Stimulated activated CD8-positive, alpha-beta memory T cell treated with anti-CD3 and anti-CD28 coated beads, Interleukin-15, amount 100 ng/mL, for 4 hours (primary cell): ENCODE measurements at places on chromosomes 2 and 18.

DNA sequence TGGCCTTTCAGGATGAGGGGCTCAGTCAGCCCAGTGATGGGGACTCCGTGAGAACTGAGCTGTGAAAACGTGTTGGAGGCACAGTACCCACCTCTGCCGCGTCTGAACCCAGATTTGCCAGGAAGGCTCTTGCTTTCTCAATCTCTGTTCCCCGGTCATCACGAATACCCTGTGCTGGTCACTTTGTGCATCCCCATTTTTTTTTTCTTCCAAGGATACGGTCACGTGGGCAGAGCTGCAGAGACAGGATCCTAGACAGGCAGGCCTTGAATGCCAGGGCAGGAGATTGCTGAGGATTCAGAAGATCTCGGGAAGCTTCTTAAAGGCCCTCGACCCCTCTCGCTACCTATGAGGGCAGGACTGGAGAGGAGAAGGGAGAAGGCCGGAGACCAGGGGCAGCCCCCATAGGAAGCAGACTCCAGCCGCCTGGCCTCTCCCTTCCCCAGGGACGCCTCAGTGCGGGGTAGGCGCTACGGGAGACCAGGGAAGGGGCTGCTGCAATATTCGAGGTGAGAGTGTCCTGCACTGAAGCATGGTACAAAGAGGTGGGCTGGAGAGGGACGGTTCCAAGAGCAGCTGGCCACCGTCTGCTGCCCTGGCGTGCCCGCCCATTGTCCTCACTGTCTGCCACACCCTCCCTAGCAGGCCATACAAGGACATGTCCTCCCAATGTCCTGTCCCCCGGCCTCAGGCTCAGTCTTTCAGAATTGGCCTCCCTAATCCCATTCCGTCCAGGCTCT, 29.0 kb upstream of the TAF1B start:
- no peak for DNase-seq

DNA sequence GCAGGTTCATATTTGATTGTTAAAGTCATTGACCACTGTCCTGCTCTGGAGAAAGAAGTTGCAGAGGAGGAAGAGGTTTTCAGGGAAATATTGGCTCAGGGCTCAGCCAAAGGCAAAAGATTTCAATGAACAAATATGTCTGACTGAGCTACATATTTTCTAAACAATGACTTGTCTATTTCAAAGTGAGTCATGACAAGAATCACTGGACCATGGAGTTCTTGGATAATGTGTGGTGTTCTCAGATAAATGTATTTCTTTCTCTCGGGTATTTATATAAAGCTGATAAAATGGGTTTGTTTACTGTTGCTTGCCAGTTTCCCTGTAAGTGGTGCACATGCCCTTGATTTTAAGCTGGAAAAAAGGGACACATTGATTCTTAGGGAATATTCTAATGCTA, 34.3 kb upstream of the RMP24 start:
- DNase-seq: no peak

DNA sequence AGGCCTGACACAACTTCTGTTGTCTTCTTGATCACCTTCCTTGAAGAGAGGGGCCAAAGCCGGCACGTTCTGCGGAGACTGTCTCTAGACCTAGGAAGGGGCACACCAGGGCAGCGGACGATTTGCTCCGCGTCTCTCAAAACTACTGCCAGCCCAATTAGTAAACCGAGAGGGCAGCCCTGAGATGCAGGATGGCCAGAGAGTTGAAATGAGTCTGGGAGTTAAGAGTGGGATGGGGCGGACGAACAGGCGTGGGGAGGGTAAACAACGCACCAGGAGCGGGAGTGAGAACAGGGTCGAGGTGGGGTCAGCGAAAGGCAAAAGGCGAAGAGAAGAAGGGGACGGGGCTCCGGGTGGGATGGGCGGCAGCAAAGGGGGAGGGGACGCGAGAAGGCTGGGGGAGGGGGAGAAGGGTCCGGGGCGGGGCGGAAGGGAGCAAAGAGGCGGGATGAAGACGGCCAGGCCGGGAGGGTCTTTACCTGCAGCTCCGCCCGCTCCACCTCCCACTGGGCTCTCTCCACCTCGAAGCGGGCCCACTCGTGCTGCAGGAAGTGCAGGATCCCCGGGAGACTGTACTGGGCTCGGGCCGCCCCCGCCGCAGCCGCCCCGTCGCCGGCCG, 476 bp downstream of the STRN start:
- peak; percentile 1 for DNase-seq

DNA sequence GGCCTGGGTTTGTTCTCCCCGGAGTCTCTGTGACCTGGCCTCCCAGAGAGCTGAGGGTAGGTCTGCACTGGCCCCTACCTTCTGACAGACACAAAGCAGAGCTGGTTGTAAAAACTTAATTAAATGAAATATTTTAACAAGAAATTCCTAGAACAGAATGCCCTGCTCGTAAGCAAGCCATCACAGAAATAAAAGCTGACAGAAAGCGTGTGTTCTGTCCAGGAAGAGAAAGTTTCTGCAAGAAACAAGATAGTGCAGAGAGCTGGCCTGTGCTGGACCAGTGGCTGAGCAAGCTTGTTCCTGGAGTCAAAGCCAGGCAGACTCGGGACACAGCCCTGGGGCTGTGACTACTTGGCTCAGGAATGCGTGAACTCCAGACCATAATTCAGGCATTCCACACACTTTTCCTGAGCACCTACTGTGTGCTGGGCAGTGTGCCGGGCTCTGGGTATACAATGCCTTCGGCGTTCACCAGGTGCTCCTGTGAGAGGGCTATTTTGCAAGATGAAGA, 51.6 kb downstream of the APOB start:
- DNase-seq: no peak

DNA sequence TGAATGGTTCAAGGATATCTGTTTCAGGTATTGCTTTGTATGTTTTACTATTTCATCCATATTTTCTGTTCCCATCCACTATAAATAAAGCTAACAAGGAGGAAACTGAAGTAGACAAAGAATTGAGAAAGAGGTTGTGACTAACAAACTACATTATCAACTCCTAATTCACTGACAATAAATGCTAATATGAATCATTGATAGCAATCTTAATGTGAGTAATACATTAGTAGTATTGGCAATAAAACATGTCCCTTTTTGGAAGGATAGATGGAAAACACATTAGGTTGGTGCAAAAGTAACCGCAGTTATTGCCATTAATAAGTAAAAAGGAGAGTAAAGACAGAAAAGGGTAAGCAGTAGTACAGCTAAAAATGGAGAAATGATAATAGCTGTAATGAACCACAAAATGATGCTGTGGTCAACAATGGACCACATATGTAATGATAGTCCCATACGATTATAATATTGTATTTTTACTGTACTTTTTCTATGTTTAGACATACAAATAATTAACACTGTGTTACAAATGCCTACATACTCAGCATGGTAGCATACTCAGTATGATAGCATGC, 104.7 kb downstream of the THADA start:
- DNase-seq: no peak

DNA sequence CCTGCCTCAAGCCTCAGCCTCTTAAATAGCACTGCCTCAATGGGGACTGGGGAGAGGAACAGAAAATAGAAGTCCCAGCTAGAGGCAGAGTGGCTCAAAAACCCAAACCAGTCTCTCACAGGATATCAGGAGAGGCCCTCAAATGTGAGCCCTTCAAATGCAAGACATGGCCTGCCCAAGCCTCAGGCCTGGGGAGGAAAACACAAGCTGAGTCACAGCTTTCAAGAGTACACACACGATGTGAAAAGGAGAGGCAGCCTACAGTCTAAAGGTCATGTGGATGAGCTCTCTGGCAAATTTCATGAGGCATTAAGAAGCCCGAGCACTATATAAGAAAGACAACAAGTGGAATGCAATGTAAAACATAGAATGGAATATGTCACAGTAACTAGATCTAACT, 316.6 kb upstream of the MEX3C start:
- DNase-seq: no peak

GRCh38 chr2:200211643-200212042, 94.8 kb upstream of the SPATS2L start:
- no peak for DNase-seq

- DNase-seq: no peak
Measured at GRCh38 chr2:24682304-24682703, 110.9 kb downstream of the PTRHD1 start.

GRCh38 chr18:78199002-78199401, 780.6 kb upstream of the SALL3 start:
- no peak for DNase-seq

DNA sequence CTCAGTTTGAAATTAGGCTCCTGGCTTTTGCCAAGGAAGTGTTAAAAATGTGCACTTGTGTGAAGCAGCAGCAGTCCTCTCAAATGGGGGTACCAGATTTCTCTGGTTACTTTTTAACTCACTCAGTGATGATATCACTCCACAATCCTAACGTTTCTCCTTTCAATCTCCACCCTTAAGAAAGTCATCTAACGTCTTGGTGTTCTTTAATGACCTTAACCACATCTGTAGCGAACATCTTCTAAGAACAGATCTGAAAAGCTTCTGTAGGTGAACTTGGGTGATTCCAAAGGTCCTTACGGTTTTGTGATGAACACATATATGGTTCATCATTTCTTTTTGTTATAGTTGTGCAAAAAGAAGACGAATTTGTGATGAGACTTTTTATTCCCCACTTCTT, 73.2 kb downstream of the DOCK10 start:
- DNase-seq: no peak

DNA sequence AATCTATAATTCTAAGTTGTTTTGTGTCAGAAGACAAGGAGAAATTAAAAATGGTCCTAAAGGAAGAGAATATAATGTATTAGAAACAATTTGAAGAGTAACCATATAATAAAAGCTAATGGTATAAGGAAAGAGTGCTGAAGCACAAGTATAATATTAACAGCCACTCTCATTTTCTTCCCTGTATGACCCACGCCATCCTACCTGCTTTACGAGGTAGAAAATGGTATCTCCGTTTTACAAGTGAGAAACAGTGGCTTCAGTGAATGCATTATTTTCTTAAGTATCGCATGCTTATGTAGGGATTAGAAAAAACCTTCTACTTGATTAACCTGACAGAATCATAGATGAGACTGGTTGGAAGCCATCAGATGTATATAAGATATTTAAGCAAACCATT, 266.2 kb downstream of the CCDC102B start:
- DNase-seq: no peak

DNA sequence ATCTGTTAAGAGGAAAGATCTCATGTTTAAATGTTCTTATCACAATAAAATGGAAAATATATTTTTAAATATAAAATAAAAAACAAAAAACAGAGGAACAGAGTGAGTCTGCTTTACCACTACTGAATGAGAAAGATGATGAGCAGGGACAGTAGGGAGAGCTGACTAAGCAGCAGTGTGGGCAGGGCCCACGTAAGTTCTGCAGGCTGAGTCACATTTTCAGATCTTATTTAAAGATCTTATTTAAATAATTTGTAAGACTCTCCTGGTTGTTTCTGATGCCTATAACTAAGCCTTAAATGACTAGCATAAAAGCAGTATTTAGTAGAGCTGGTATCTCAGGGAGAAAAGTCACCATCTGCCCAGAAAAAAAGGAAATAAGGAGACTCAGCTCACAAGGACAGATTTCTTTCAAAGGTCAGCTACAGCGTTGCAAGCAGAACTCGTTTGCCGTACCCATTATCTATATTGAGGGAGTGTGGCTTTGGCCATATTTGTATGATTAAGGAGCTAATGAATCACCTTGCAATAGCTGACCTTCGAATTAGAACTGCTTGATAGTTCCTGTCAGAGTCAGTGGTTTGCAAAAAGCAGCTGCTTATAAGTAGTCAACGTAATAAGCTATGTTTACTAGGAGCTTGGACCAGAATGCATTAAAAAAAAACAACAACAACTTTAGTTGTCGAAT, 322.1 kb upstream of the CHAC2 start:
- DNase-seq: no peak

GRCh38 chr2:173086518-173087213, 11.0 kb downstream of the MAP3K20 start:
- DNase-seq: no peak

GRCh38 chr2:35794796-35795450, 560.7 kb upstream of the CRIM1 start:
- no peak for DNase-seq

DNA sequence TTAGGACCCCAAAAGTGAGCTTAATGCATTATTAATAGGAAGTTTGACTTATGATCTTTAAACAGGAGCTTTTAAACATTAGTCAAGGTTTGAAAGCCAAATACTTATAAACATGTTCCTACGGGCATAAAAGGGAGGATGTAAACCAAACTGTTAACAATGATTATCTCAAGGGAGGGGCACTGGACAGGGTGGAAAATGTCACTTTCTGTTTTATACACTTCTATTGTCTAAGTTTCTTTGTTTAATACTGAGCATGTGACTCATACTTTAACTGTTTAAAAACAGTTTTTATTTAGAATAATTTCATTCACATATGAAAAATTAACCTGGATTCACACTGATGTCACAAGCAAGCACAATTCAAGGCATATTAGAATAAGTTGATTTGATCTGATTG, 18.3 kb upstream of the ITGA6 start:
- DNase-seq: no peak

- DNase-seq: no peak
Measured at GRCh38 chr2:48200620-48201293, 294.5 kb upstream of the FBXO11 start.

- DNase-seq: no peak
Measured at GRCh38 chr2:79887747-79888374, 375.0 kb downstream of the CTNNA2 start.

DNA sequence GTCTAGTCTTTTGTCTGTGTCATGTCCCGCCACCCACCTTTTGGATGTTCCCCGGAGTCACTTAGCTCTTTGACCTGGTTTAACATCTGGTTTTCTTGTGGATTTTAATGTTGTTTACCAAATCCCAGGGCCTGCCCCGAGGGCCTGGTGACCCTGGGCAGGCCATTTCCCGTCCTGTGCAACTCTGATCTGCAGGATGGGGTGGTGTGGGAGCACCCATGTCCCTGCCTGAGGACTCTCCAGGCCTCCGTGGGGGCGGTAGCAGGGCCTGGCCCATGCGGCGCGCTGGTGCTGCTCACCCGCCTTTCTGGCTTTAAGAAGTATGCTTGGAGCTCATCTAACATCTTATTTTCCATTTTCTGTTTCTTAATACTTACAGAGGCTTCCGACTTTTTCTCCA, 10.7 kb downstream of the RAMP1 start:
- DNase-seq: no peak

- DNase-seq: no peak
Measured at GRCh38 chr18:51762373-51762772, 564.9 kb upstream of the MEX3C start.

DNA sequence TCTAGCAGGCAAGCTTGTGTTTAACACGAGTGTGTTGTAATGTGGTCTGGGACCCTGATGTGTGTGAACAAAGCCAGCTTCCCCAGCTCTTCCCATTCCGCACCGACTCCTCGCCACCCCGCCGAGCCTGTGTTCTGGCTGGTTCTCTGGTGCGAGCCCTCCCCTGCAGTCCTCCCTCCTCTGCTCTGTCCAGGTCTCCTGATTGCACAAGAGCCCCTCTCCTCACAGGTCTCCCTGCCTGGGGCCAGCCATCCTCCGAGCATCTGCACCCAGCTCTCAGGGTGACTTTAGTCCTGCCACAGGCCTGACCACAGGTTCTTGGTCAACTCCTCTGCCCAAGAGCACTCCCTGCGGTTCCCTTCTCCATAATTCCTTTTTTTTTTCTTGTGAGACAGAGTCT, 13.2 kb downstream of the SLC66A3 start:
- no peak for DNase-seq

GRCh38 chr2:207176247-207176646, 10.5 kb upstream of the KLF7 start:
- DNase-seq: no peak

- DNase-seq: no peak
Measured at GRCh38 chr2:121539750-121540469, 9.2 kb downstream of the RNU4ATAC start.
